ENCODE measurements at places on chromosomes 5 and 9.

- no peak for DNase-seq
These were observed 44.0 kb downstream of the FANCC start for GRCh38 chr9:95273369-95274022.

DNA sequence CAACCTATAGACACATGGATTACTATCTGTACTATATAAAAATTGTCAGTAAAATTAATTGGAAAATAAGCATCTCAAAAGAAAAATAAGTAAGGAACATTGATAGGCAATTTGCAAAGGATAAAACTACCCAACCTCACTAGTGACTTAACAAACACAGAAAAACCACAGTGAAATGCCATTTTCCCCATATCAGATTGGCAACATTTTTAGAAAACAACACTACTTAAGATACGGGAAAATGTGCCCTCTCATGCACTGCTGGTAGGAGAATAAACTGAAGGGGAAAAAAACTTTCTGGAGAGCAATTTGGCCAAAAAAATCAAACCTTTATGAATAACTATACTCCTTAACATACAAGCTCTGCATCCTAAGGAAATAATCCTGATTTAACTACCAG is 254.0 kb downstream of the DEPDC1B start:
- DNase-seq, result no peak

DNA sequence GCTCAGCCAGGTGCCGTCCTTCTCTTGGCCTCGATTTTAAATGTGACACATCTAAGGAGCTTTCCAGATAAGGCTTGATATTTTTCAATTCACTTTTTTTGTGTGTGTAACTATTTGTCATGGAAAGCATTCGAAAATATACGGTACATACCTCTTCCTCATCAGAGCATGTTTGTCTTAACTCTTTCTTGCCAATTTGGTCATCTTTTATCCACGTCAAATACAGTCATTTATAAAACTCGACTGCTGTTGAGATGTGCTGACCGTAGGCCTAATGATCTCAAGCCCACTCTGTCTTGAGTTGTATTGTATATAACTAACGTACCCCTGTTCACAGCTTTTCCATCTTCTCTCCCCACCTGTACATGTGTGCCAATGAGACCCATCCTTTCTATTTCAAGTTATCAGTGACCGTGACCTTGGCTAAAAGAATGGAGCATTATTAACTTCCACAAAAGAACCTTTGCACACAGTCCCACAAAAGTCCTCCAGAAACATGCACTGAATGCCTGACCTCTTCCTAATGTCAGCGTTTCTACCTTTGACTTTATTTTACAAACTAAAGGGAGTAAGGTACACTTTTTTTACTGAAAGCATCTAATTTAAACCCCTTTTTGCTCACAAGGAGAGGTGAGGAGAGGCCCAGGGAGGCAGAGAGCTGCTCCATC is 61.6 kb downstream of the IPPK start:
- no peak for DNase-seq

DNA sequence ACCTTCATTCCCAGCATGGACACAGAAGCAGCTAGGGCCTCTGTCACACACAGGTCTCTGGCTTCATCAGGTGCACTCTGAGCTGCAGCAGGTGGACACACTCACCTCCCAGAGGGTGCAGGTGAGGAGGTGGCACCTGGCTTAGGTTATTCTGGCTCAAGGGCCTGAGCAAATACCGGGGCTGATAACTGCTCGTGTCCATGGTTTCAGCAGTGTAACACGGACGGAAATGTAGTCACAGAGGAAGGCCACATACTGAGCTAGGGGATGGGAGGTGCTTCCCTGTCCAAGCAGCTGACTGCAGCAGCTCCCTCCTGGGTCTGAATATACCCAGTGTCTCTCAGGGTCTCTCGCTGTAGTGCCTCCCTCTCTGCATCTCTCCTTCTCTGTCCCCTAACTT is 5.7 kb downstream of the PHF2 start:
- DNase-seq, result no peak

- DNase-seq, result no peak
These were observed 99.0 kb upstream of the FBN2 start for GRCh38 chr5:128637031-128637430.

- no peak for DNase-seq
These were observed 34.5 kb downstream of the FNBP1 start for GRCh38 chr9:130008538-130008937.

- DNase-seq, result no peak
These were observed 146.5 kb downstream of the PPP2R2B start for GRCh38 chr5:146731909-146732659.

- DNase-seq, result no peak
These were observed 19.9 kb upstream of the CDH6 start for GRCh38 chr5:31173614-31174013.

GRCh38 chr5:180592176-180592575 is 877 bp upstream of the SCGB3A1 start:
- no peak for DNase-seq

DNA sequence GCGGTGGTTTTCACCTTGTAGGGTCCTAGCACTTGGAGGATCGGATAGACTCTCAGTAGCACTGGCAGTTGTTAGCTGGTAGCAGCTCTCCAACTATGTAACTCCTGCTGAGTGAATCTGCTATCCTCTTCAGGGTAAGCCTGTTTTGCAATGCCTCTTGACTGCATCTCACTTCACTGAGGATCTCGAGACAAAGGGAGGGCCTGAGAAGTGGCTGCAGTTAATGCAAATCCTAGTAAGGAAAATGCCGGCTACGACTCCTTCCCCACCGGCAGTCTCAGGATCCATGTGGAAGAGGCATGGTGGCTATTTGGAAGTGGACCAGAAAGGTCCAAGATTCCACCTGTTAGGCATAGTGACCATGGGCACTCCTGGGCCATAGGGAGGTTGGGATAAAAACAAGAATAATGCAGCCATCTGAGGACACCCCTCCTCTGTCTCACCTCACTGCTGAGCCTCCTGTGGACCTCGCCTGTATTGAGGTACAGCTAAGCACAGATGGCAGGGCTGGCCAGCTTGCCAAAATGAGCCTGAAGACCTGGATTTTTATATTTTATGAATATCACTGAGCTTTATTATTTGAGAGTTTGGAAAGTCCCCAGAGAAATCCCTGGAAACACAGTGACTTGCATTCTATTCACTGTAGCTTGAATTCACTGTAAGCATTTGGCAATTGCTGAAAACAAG is 146.0 kb downstream of the LIFR start:
- no peak for DNase-seq

- DNase-seq, result no peak
These were observed 17.8 kb upstream of the GLIPR2 start for GRCh38 chr9:36118706-36119105.

- DNase-seq, result no peak
These were observed 183.7 kb downstream of the PDE4D start for GRCh38 chr5:59709846-59710245.

DNA sequence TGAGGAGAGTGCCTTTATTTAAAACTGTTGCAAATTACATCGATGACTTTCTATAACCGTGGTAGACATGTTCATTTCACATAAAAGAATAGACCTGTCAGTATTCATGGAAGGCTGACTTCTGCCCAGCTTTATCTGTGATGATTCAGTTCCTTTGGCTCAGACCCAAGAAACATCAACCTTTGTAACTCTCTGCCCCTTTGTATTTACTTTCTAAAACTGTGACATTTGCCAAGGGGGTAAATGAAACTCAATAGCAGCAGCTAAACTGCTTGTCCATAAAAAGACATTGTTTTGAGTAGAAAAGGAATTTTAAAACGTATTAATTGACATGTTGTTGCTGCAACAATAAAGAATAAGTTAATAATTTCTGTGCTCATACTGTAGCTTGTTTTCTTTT is 137.8 kb upstream of the ANKH start:
- no peak for DNase-seq

DNA sequence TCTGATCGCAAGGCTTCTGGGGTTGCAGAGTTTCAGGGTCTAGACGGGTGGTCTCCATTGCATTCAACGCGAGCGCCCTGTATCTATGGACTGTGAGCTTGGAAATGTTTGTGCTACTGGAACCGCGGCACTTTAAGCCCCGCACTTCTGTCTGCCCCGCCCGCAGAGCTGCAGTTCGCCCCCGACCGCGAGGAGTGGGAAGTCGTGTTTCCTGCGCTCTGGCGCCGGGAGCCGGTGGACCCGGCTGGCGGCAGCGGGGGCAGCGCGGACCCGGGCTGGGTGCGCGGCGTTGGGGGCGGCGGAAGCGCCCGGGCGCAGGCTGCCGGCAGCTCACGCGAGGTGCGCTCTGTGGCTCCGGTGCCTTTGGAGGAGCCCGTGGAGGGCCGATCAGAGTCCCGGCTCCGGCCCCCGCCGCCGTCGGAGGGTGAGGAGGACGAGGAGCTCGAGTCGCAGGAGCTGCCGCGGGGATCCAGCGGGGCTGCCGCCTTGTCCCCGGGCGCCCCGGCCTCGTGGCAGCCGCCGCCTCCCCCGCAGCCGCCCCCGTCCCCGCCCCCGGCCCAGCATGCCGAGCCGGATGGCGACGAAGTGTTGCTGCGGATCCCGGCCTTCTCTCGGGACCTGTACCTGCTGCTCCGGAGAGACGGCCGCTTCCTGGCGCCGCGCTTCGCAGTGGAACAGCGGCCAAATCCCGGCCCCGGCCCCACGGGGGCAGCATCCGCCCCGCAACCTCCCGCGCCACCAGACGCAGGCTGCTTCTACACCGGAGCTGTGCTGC is 1.0 kb downstream of the ADAMTS19 start:
- DNase-seq, result no peak

DNA sequence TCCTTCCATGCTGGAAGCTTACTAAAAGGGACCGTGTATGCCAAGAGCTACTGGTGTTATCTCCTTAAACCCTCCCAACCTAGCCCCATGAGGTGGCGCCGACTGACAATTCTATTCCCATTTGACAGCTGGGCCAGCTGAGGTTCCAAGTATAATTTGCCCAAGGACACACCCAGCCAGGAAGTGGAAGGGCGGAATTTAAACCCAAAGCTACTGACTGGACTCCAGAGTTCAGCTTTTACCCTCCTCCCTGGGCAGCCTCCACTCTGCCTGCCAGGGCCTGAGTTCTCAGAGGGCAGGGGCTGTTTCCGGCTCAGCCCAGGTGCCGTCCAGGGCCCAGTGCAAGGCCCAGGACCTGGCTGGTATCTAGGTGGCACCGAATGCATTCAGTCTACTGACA is 71.8 kb downstream of the C9orf50 start:
- DNase-seq, result no peak

DNA sequence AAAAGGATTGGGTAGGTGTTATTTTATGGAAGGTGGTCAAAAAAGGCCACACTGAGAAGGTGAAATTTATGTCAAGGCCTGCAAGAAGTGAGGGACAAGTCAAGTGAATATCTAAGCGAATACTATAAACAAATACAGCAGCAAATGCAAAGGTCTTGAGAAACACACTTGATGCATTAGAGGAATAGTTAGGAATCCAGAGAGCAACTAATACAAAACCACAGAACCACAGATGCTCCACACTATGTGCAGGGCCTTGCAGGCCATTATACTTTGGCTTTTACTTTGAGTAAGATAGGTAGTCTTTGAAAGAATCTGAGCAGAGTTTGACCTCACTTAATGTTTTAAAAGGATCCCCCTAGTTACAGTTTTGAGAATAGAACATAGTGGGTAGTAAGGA is 4.6 kb downstream of the ZNF622 start:
- no peak for DNase-seq

DNA sequence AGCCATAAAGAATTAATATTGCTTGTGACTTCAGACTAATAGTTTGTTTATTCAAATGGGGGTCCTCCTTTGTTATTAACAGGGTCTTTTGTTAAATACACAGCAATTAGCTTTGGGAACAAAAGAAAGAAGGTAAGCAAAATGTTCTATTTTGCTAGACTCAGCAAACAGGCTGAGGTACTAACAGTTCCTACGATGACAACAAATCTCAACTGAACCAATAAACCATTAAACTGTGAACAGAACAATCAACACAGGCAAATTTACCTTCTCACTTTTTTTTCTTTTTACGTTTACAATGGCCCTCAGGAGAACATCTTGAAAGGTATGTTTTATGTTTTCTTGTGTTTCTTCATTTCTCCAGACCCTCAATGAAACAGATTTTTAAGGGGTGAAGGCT is 207.2 kb downstream of the NFIB start:
- DNase-seq, result no peak

DNA sequence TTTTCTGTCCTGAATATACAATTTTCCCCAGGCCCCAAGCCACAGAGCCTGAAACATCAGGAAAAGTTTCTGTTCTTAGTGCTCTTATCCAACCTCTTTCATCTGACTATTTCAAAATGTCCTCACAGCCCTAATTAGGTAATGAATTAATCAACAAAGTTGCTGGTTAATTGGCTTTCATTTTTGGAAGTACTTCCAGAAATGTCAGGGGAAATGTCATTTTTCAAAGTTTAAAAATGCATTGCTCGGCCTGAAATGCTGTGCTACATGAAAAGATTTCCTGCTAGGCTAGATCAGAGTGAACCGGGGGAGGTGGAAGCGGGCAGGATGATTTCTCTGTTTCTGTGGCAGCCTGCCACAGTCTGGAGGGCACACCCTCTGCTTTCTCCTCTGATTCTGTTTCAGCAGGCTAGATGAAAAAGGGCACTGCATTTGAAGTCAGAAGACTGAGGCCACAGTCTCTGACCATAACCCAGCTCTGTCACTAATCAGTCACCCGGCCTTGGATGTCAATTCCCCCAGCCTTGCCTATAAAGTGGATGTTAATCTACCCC is 55.9 kb upstream of the BARX1 start:
- DNase-seq, result no peak

GRCh38 chr9:122107291-122107805 is 14.2 kb upstream of the TTLL11 start:
- DNase-seq, result no peak

- DNase-seq, result no peak
These were observed 539.3 kb downstream of the ZNF608 start for GRCh38 chr5:124207118-124207517.
